ENCODE measurements at places on chromosomes 3 and 15. TPM values are rescaled to one million over a fixed set of nuclear protein-coding genes. Genes with fewer than 3 reads are reported as not detected.

- no peaks in the 10 kb centered on the region for H3K4me1 ChIP-seq
- H3K27ac ChIP-seq = no peak within 1 kb of the TSS
- H3K4me3 ChIP-seq = no peak within 1 kb of the TSS
- no peaks in the 10 kb centered on the region for H3K27me3 ChIP-seq
- no peak for DNase-seq
Measured at GRCh38 chr3:139044366-139045210, at the start of gene PRR23C. PRR23C (minus strand) TSS chr3:139044892; CDS start chr3:139044620, 272 bp downstream.

- DNase-seq = no peak
- no peak overlapping the region for H3K27ac ChIP-seq
- no peak overlapping the region for H3K4me3 ChIP-seq
Measured at GRCh38 chr3:169675091-169675490, 11.6 kb upstream of the MECOM start.

Gene VGLL3
- 0.15 TPM for total RNA-seq

DNA sequence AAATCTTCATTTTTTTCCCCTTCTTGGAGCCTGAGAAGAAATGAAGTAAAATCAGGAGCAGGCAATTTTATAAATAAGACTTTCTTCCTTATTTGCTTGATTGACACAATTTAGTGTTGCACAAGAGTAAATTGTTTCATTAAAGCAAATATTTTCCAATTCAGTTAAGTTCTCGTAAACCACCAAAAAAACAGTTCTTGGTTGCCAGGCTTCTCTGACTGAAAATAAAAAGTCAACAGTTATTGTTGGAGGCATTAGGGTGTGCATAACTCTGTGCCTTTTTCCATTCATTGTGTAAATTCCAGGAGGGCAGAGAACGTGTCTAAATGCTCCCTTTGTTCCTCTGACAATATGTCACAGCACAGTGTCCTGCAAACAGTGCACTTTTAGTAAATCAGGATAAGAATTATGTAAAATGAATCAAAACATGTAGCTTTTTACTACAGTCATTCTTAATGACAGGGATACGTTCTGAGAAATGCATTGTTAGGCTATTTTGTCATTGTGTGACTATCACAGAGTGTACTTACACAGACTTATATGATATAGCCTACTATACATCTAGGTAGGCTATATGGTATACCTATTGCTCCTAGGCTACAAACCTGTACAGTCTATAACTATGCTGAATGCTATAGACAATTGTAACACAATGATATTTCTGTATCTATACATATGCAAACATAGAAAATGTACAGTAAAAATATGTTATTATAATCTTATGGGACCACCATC is at the start of gene CP:
CP (minus strand) TSS at position 47 of the 735 bp plus-strand sequence; CDS start at position 10, 37 bp downstream.
- no peaks in the 10 kb centered on the region for H3K27me3 ChIP-seq
- H3K36me3 ChIP-seq = no peaks in the 10 kb centered on the region
- peaks cover 49% of the 10 kb centered on the region for H3K4me1 ChIP-seq
- DNase-seq = no peak
- peak within 1 kb of the TSS; percentile 92 for H3K27ac ChIP-seq

DNA sequence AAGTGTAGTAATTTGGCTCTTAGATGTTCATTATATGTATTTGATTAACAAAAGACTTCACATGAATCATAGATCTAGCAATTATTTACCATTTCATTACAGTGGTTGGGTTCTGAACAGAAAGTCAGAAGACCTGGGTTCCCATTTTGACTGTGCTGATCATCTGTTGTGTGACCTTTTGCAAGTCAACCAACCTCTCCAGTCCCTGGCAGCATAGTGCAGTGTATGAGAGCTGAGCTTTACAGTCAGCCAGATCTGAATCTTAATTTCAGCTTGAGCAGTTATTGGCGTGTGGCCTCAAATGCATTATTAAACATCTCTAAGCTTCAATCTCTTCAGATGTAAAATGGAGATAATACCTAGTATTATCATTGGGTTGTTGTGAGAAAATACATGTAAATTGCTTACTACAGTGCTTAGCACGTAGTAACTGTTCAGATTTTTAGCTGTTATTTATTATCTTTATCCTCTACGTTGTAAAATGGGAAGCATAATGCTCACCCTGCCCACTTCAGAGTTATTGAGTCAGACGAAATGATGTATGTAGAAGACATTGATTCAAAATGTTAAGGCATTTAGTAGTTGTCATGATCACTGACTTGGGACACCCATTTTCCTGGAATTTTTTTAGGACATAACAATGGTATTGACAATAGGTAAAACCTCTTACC is 104.0 kb downstream of the KLHL25 start:
- no peaks in the 10 kb centered on the region for H3K4me1 ChIP-seq
- no peaks in the 10 kb centered on the region for H3K27me3 ChIP-seq
- no peak overlapping the region for H3K27ac ChIP-seq
- DNase-seq = no peak
- no peak overlapping the region for H3K4me3 ChIP-seq

DNA sequence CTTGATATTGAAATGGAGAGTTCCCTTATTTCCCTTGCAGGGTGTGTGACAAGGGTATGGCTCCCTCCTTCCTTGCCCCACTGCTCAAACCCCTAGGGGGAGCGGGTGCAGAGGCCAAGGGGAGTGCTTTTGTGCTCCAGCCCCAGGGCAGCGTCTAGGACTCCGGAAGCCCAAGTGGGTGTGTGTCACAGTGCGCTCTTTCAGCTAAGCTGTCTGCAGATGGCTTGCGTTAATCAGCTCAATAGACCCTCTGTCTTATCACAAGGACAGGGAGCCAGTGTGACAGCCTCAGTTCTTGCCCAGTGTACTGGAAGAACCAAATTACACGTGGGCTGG is 523.6 kb upstream of the LMCD1 start:
- no peaks in the 10 kb centered on the region for H3K4me1 ChIP-seq
- no peak overlapping the region for H3K4me3 ChIP-seq
- no peaks in the 10 kb centered on the region for H3K36me3 ChIP-seq
- no peak overlapping the region for H3K27ac ChIP-seq
- DNase-seq = no peak

Gene CHRNA7
- 3.3 TPM for total RNA-seq

- DNase-seq = no peak
- peaks cover 3% of the 10 kb centered on the region for H3K36me3 ChIP-seq
- H3K4me3 ChIP-seq = no peak overlapping the region
- peaks cover 7% of the 10 kb centered on the region for H3K4me1 ChIP-seq
Measured at GRCh38 chr15:85545185-85545584, 164.8 kb downstream of the AKAP13 start.

DNA sequence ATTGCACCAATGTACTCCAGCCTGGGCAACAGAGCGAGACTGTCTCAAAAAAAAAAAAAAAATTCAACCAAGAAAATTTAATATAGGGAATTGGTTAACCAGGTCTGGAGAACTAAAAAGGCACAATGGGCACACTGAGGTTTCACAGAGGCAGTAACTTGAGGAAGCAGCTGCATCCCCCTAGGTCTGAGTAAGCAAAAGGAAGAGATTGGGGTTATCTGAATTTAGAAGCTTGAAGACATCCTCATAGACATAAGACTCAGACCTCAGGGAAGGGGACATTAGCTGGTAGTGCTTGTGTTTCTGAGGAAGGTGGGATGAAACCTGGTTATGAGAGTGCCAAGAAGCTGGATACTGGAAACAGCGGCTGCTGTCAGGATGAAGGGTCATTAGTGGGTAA is 50.1 kb upstream of the LEKR1 start:
- no peak for DNase-seq
- H3K36me3 ChIP-seq = no peaks in the 10 kb centered on the region
- no peaks in the 10 kb centered on the region for H3K27me3 ChIP-seq
- no peaks in the 10 kb centered on the region for H3K4me1 ChIP-seq
- H3K4me3 ChIP-seq = no peak overlapping the region
- H3K27ac ChIP-seq = no peak overlapping the region

DNA sequence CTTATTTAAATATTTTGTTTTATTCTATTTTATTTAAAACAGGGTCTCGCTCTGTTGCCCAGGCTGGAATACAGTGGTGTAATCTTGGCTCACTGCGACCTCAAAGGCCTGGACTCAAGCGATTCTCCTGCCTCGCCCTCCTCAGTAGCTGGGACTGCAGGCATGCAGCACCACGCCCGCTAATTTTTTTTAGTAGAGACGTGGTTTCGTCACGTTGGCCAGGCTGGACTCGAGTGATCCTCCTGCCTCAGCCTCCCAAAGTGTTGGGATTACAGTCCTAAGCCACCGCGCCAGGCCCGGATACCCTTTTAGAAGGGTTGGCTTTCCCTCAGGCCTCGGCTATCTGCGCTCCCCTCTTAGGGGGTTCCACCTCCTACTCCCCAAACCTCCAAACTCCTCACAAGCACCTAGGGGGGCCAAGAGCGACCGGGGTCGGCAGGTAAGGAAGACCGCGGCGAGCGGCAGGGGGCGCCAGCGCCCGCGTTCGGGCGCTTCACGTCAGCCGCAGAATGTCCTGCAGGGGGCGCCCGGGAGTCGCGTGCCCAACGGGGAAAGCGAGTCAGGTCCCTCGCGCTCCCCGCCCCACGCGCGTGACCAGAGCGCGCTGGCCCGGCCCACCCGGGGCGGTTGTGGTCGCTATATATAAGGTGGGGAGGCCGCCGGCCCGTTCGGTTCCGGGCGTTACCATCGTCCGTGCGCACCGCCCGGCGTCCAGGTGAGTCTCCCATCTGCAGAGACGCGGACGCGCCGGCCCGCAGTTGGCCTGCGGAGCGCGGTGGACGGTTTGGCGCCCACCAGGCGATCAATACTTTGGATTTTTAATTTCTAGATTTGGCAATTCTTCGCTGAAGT is 51.8 kb upstream of the GATM start:
- peak overlapping the region; percentile 83 for H3K27ac ChIP-seq
- H3K4me3 ChIP-seq = peak overlapping the region; percentile 75
- DNase-seq = peak; percentile 39
- H3K4me1 ChIP-seq = peaks cover 13% of the 10 kb centered on the region
- H3K36me3 ChIP-seq = no peaks in the 10 kb centered on the region

Data from Panc1 (cell line).